Calu3 (cell line): ENCODE measurements at places on chromosomes 1 and 21. TPM values are rescaled to one million over a fixed set of nuclear protein-coding genes. Genes with fewer than 3 reads are reported as not detected.

Gene MAP3K7CL
- total RNA-seq: 2.3 and 2.7 TPM in 2 replicates

Gene C1orf210
- 16.8 and 19.9 TPM in 2 replicates for total RNA-seq

Gene ZBTB8A
- 4.3 and 4.7 TPM in 2 replicates for total RNA-seq

- H3K4me1 ChIP-seq: peaks cover 68% of the 10 kb centered on the region
- H3K27me3 ChIP-seq: no peaks in the 10 kb centered on the region
- H3K36me3 ChIP-seq: peaks cover 62% of the 10 kb centered on the region
- H3K27ac ChIP-seq: peak overlapping the region; percentile 83
Measured at GRCh38 chr1:43550598-43551246, 20.0 kb downstream of the PTPRF start.

DNA sequence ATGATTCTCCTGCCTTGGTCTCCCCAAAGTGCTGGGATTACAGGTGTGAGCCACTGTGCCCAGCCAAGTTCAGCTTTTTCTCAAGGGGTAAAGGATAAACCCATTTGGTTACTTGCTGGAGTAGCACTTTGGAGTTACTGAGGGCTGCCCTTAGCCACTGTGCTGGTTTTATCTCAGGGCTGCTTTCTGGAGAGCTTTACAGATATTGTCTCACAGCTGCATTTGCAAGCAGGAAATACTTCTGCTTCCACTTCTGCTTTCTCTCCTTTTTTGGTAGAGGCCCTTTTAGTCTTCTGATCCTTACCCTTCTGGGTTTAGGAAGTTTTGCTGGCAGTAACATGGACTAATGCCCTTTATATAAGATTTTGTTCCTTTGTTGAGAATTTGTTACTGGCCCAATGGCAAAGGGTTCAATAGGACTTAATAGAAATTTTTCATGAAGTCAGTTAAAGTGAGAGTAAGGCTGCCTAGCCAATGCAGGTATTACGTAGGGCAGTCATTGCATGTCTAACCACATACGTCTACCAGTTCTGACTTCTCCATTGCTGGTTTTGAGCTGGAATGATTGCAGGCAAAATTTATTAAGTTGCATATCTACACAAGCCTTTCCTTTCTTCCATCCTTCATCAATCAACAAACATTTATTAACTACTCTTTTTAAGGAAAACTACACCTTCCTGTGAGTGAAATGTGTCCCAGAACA is 24.4 kb downstream of the CAP1 start:
- peaks cover 19% of the 10 kb centered on the region for H3K4me1 ChIP-seq
- no peaks in the 10 kb centered on the region for H3K27me3 ChIP-seq
- no peak for DNase-seq
- no peak overlapping the region for H3K27ac ChIP-seq

GRCh38 chr21:38985568-38986378 is 180.0 kb downstream of the ETS2 start:
- H3K4me1 ChIP-seq: no peaks in the 10 kb centered on the region
- no peaks in the 10 kb centered on the region for H3K36me3 ChIP-seq
- DNase-seq: no peak
- no peaks in the 10 kb centered on the region for H3K27me3 ChIP-seq
- H3K4me3 ChIP-seq: no peak overlapping the region

DNA sequence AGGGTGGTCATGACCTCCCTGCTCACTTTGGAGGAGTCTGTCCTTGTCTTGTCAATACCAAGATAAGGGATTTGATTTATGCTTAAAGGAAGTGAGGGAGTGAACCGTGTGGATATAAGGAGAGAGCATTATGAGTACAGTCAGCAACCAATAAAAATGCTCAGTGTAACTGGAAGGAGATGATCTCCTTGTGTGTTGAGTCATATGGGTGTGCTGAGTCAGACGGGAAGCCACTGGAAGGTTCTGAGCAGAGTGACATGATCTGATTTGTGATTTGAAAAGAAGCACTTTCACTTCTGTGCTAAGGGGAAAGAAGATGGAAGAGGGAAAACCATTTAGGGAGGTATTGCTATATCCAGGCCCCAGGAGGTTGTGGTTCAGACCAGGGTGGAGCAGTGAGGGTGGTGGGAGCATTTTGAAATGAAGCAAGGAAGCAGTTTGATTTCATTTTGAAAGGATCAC is 2.5 kb upstream of the BCL10 start:
- peak; percentile 53 for DNase-seq
- H3K36me3 ChIP-seq: peaks cover 40% of the 10 kb centered on the region
- H3K4me3 ChIP-seq: peak overlapping the region; percentile 13
- H3K4me1 ChIP-seq: peaks cover 44% of the 10 kb centered on the region

DNA sequence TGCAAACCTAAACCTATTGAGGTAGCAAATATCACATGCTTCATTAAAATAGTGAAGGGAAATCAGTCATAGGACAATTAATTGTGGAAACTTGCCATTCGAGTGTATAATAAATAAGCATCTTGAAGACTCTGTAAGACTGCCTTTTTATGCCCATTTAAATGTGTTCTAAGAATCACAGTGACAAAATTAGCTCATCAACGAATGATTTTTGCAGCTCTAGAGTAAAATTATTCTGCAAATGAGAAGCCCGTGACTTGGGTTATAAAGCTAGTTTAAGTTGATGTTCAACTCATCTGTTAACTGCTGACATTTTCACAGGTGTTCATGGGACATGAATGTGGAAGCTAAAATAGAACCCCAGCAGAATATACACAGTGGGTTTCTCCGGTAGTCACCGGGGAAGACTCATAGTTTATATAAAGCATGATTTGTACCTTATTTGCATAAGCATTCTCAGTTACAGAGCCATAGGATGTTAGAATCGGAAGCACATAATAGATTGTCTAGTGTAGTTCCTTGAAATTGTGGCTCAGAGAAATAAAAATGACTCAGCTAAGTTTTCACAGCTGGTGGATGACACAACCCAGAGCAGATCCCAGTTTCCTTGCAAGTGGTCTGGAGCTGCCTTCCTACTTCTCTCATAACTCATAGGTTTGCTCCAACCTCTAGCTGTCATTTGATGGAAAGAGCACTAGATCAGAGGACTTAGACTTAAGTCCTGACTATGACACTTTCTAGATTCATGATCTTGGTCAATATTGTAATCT is 107.3 kb downstream of the UCHL5 start:
- H3K27me3 ChIP-seq: no peaks in the 10 kb centered on the region
- H3K36me3 ChIP-seq: no peaks in the 10 kb centered on the region
- H3K4me1 ChIP-seq: no peaks in the 10 kb centered on the region
- H3K27ac ChIP-seq: no peak overlapping the region

GRCh38 chr21:41054018-41054578 is 113.9 kb upstream of the BACE2 start:
- no peak overlapping the region for H3K27ac ChIP-seq
- no peaks in the 10 kb centered on the region for H3K4me1 ChIP-seq
- no peaks in the 10 kb centered on the region for H3K36me3 ChIP-seq
- DNase-seq: no peak

GRCh38 chr1:98874828-98875227 is 129.8 kb downstream of the PLPPR5 start:
- no peak overlapping the region for H3K4me3 ChIP-seq
- DNase-seq: no peak
- H3K27ac ChIP-seq: no peak overlapping the region
- peaks cover under 1% of the 10 kb centered on the region for H3K27me3 ChIP-seq
- H3K4me1 ChIP-seq: no peaks in the 10 kb centered on the region
- no peaks in the 10 kb centered on the region for H3K36me3 ChIP-seq

DNA sequence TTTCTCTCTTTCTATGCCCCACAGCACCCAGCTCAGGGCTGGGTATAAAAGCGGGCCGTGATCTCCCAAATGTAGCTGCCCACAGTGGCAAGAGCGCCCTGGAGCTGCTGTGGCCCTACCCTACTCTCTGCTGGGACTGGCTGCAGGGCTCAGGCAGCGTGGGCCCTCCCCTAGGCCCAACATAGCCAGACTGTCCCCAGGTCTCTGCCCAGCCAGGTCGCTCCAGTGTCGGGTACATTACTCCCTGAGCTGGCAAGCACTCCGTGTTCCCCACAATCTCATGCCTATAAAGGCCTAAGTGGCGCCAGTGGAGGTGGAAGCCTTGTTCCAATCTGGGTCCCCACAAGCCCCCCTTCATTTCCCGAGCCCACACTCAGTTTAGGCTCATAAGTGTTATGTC is 66.2 kb downstream of the GLIS1 start:
- H3K4me1 ChIP-seq: no peaks in the 10 kb centered on the region
- H3K36me3 ChIP-seq: no peaks in the 10 kb centered on the region
- peaks cover 96% of the 10 kb centered on the region for H3K27me3 ChIP-seq
- DNase-seq: no peak
- no peak overlapping the region for H3K4me3 ChIP-seq
- no peak overlapping the region for H3K27ac ChIP-seq

DNA sequence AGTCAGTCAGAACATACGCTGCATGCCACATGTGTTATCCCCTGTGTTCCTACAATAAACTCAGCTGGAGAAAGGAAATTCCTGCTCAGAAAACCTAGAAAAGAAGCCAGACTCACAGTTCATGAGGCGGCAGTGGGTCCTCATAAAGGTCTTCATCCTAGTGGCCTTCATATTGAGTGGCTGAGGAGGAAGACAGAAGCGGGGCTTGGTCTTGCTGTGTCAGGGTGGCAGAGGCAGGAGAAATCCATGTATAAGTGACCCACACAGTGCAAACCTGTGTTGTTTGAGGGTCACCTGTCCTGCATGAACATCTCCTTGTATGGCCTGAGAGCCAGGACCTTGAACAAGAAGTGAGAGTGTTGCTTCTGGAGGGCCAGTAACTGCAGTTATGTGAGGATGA is 4.0 kb upstream of the WNT3A start:
- DNase-seq: no peak
- no peaks in the 10 kb centered on the region for H3K36me3 ChIP-seq
- H3K4me3 ChIP-seq: no peak overlapping the region
- no peak overlapping the region for H3K27ac ChIP-seq

DNA sequence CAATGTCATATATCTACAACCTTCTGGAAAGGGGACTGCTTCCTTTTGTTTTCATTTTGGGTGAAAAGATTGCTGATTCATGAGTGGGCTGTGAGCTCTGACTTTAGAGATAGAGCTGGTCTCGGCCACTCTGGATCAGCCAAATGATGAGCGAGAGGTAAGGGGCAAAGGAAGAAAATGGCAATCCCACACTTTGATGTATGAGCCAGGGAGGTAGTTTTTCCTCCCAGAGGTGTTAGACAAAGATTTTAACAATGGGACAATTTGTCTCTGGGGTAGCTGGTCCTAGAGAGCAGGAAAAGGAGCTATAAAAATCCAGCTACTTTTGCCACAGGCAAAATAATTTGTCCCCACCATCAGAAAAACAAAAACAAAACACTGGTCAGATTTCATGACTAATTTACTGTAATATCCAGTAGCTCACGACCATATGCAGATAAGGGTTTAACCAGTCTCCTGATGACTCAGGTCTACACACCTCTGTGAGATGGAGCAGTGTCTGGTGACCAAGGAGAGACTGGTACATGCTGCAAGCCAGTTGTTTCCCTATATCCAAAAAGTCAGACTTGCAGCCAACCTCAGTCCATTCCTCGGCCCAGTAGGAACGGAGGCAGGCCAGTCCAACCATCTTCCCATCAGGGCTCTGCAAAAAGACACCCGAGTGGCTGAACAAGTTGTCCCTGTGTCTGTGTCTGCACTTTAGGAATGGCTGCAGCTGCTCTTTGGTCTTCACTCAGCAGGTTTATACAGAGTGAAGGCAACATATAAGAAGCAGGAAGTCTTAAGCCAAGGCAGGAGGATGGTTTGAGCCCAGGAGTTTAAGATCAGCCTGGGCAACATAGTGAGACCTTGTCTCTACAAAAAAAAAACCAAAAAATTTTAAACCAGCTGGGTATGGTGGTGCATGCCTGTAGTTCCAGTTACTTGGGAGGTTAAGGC is 29.2 kb downstream of the DNASE2B start:
- DNase-seq: peak; percentile 36
- H3K4me1 ChIP-seq: peaks cover 33% of the 10 kb centered on the region
- no peaks in the 10 kb centered on the region for H3K27me3 ChIP-seq
- H3K4me3 ChIP-seq: no peak overlapping the region

DNA sequence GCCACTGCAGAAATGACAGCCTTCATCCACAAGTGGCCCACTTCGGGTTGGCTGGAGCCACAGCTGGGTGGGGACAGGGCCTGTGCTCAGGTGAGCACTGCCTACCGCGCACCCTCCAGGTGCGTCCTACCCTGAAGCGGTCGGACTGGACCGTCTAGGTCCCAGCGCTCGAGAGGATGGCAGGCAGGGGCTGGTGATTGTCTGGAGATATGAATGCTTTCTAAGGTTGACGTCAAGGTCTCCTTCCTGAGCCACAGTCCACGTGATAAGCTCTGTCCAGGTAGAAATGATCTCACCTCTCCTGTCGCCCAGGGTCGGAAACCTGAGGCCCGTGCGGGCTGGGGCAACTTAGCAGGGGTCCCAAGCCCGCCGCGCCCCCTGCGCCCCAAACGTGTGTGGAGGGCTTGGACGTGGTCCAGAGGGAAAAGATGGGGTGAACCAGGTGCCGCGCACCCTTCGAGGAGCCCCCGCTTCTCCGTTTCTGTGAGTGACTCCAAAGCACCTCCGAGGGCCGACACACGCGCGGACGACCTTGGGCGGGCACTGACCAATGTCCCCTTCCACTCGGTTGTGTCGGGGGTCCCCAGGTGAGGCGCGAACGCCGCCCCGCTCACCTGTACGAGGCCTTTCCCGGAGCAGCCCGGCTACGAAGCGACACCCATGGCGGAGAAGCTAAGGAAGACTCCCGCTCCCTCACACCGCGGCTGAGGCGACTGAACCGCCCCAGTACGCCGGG is 853 bp upstream of the DOP1B start:
- peaks cover 31% of the 10 kb centered on the region for H3K36me3 ChIP-seq
- peaks cover 16% of the 10 kb centered on the region for H3K4me1 ChIP-seq
- peak overlapping the region; percentile 71 for H3K4me3 ChIP-seq
- H3K27me3 ChIP-seq: no peaks in the 10 kb centered on the region
- H3K27ac ChIP-seq: peak overlapping the region; percentile 50
- DNase-seq: peak; percentile 54

DNA sequence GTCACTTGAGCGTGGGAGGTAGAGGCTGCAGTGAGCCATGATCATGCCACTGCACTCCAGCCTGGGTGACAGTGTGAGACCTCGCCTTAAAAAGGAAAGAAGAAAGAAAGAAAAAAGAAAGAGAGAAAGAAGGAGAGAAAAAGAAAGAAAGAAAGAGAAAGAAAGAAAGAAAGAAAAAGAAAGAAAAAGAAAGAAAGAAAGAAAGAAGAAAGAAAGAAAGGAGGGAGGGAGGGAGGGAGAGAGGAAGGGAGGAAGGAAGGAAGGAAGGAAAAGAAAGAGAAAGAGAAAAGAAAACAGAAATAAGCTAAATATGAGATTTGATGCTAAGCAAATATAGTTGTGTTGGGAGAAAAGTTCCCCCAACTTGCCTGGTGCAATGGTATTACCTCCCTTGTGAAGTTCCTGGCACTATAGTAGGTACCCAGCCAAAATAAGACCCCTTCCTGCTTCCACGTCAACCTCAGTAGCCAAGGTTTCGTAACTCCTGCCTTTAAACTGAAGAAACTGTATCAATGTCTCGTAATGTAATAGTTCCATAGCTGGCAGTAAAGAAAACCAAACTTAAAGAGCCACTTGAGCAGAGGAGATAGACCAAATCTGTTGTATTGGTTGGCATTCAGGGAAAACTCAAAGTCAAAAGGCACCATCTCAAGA is 88.1 kb upstream of the HNRNPU start:
- H3K4me3 ChIP-seq: no peak overlapping the region
- H3K36me3 ChIP-seq: no peaks in the 10 kb centered on the region
